ENCODE measurements at places on chromosomes 6 and 20. TPM values are rescaled to one million over a fixed set of nuclear protein-coding genes. Genes with fewer than 3 reads are reported as not detected.

DNA sequence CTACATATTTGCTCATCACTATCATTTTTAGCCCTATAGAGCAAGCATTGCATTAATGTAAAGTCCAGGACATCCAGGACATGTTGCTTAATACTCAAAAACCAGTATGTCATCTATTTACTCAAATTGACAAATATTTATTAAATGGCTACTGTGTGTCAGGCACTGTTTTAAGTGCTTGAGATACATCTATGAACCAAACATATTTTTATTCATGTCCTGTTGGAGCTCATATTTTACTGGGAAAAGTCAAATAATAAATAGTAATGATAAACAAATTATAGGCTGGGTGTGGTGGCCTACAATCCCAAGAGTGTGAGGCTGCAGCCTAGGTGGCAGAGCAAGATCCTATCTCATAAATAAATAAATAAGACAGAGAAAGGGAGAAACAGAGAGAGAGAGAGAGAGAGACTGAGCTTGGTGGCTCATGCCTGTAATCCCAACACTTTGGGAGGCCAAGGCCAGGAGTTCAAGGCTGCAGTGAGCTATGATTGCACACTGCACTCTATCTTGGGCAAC lies 227.9 kb downstream of the GJA1 start:
- no peaks in the 10 kb centered on the region for H3K36me3 ChIP-seq
- peaks cover 2% of the 10 kb centered on the region for H3K4me1 ChIP-seq
- DNase-seq, result no peak

DNA sequence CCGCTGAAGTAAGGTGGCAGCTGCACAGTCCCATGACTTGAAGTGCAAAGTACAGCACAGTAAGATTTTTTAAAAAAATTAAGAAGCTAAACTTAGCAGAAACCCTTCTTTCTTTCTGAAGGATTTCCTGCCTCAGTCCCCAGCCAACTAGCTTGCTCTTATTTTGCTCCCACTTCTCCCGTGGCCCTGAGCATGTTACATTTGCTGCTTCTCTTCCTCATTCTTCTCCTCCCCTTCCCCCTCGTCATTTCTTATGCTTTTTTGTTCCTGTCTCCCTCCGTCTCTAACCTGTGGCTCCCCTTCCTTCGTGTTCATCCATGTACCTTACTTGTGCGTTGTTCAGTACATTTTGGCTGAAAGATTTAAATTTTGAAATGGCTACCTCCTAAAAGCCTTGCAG lies 123.0 kb downstream of the SASH1 start:
- H3K4me1 ChIP-seq, result peaks cover 4% of the 10 kb centered on the region
- no peak overlapping the region for H3K27ac ChIP-seq
- no peaks in the 10 kb centered on the region for H3K27me3 ChIP-seq
- DNase-seq, result no peak

- no peak overlapping the region for H3K27ac ChIP-seq
- DNase-seq, result no peak
- H3K27me3 ChIP-seq, result no peaks in the 10 kb centered on the region
- H3K4me3 ChIP-seq, result no peak overlapping the region
Measured at GRCh38 chr6:39493777-39494176, 171.3 kb upstream of the KCNK16 start.

SMIM8 gene
- 15.3 TPM for total RNA-seq

KPNA5 gene
- 36.5 TPM for total RNA-seq

All from ovary (tissue), 10 donors.